Endothelial cell (in vitro differentiated cells): ENCODE measurements at places on chromosomes 4 and X. TPM values are rescaled to one million over a fixed set of nuclear protein-coding genes. Genes with fewer than 3 reads are reported as not detected.

- peaks cover 3% of the 10 kb centered on the region for H3K36me3 ChIP-seq
- H3K27ac ChIP-seq: no peak overlapping the region
- H3K4me3 ChIP-seq: no peak overlapping the region
Observed at GRCh38 chrX:130877892-130878341, 25.1 kb downstream of the ENOX2 start.

DNA sequence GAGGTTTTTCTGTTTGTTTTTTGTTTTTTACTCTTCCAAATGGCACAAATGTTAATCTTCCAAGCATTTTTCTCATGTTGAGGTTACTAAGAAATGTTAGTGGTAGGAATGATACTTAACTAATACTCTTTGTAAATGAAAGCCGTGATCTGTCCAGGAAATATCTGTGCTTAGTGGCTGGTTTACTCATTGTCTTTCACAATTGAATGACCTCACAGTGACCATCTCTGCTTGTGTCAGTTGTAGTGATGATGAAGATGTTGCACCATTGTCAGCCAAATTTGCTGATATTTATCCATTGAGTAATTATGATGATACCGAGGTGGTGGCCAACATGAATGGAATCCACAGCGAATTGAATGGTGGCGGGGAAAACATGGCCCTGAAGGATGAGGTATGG lies 93.5 kb downstream of the TNIP2 start:
- no peak for DNase-seq
- H3K27me3 ChIP-seq: peaks cover 3% of the 10 kb centered on the region
- H3K36me3 ChIP-seq: peaks cover 46% of the 10 kb centered on the region
- no peak overlapping the region for H3K27ac ChIP-seq

- no peak for DNase-seq
- H3K4me3 ChIP-seq: no peak overlapping the region
- H3K27me3 ChIP-seq: no peaks in the 10 kb centered on the region
Observed at GRCh38 chr4:67049446-67049845, 495.9 kb downstream of the CENPC start.

ASB9 gene
- 2.8 TPM for total RNA-seq
